Suprapubic skin (tissue), 4 donors: ENCODE measurements at places on chromosomes 5 and 9.

DNA sequence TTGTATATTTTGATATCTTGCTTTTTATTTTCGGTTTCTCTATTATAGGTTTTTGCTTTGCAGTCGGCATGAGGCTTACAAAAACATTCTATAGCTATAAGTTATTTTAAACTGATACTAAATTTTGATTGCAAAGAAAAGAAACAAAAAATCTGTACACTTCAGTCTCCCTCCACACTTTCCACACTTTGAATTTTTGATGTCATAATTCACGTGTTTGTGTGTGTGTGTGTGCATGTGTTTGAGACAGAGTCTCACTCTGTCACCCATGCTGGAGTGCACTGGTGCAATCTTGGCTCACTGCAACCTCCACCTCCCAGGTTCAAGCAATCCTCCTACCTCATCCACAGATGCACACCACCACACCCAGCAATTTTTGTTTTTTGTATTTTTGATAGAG lies 124.9 kb downstream of the MRPS30 start:
- DNase-seq: no peak

DNA sequence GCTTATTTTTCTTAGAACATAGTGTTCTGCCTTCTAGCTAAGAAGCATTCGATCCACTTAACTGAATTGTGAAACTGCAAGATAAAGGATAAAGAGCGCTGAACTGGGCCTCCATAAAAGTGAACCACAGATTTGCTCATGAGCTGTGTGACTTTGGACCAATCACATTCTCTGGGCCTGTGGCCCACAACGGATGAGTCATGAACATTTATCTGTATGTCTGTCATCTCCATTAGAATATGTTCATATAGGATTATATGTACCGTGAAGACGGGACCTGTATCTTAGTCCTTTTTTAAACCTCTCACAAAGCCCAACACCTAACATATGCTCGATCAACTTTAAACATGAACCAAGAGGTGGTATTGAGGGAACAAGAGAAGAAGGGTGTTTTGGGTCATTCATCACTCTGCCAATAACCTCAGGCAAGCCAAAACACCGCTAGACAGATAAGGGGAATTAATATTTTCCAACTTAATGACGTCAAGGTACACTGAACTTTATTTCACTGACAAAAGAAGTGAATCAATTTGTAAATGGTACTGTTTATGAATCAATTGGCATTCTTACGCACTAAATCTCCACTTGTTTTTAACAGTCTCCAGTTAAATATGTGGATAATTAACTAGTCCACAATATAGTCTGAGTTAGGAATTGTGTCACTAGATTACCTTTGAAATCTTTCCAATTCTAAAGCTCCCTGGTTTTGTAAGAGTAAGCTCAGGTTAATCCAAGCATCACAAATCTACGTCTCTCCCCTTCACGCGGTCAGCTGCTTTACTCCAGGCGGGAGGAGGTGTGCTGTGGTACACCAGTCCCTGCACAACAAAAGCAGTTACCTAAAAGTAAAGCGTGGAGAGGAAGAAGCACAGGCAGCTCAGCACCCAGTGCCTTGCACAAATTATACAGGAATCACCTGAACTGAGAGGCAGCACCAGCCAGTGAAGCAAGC lies 1.6 kb downstream of the TMEM245 start:
- DNase-seq: no peak

DNA sequence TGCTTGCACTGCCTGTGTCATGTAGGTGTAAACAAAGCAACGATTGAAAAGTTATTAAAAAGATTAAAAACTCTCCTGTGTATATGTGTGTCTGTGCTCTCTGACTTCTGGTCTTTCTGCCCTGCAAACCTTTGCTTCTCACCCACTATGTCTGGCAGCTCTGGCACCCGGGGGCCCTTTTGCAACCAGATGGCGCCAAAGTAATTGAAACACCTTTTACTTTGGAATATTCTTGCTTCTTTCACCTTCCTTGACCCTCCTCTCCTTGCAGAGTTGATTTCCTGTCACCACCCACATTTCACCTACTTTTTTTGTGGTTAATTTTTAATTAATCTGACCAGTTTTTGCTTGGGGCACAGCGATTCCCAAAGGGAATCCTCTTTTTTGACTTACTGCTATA lies 275.5 kb downstream of the ARHGEF28 start:
- DNase-seq: no peak

DNA sequence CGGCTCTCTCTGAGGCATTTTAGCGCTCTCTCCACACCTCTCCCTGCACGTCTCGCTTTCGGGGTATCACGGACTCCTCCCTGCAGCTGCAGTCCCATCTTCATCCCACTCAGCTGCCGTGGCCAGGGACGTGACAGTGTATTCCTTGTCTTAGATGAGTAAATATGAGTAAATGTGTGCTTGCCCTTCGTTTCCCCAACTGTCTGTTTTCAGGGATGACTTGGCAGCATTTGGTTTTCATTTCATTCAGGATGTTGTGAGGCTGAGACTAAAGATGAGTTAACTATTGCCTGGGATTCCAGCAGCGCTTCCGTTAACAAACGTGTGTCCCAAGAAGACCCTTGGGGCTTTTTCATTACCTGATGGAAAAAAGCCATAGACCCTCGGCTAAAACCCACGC lies 29.5 kb downstream of the GDNF start:
- no peak for DNase-seq

DNA sequence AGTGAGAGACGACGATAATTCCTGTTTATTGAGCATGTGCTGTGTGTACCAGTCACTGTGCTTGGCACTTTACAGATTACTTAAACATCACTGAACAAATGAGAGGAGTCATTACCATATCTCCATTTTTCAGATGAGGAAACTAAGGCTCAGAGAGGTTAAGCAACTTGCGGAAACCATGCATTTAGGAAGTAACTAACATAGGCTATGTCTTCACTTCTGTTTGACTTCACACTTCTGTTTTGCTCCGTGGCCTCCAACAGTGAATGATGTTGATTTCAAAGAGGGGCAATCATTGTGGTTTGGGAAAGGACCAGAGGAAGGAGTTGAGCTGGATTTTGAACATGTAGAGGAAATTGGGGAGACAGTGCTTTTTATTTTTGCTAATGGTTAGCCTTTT lies 16.7 kb downstream of the GCNT1 start:
- no peak for DNase-seq

DNA sequence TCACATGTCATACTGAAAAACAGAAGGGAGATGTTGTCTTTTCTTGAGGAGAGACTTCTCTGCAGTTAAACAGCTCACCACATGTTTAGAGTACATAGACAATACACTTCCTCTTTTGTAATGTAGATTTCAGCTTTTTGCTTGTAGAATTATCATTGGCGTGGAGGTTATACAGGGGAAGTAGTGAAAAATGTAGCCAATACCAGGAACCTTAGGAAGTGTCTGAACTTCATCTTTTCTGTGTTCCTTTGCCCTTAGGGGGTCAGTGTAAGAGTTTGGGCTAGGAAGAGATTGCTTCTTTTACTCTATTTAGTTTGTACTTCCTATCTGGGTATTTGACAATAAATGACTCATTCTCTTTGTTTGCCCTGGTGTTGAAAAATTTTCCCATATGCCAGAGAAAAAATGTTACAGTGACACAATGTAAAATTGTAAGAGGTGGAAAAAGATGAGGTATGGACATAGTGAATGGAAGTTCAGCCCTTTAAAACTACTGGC lies 21.0 kb upstream of the CDKN2B start:
- no peak for DNase-seq

- no peak for DNase-seq
These were observed 15.1 kb downstream of the ADRB2 start for GRCh38 chr5:148841519-148841918.

DNA sequence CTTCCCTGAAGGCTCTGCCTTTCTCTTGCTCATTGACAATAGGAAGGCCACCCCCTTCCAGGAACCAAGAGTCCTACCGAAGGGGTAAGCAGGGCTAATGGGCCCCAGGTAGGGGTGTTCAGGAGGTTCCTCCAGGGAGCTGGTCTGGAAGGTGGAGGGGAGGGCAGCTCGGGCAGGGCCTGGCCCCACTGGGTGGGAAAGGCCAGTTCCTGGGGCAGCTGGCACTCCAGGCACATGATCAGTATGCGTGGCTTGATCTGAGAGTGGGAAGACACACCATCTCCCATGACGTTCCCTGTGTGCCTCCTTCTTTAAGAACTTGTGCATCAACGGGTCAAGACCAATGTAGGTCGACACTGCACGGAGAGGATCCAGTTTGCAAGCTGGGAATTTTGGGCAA lies 149.8 kb downstream of the PHF2 start:
- DNase-seq: no peak

- DNase-seq: no peak
These were observed 43.5 kb downstream of the SH3PXD2B start for GRCh38 chr5:172410662-172411483.

- DNase-seq: no peak
These were observed 449.0 kb downstream of the CYLC2 start for GRCh38 chr9:103444176-103444575.

GRCh38 chr9:13569602-13570067 lies 290.1 kb upstream of the MPDZ start:
- no peak for DNase-seq

DNA sequence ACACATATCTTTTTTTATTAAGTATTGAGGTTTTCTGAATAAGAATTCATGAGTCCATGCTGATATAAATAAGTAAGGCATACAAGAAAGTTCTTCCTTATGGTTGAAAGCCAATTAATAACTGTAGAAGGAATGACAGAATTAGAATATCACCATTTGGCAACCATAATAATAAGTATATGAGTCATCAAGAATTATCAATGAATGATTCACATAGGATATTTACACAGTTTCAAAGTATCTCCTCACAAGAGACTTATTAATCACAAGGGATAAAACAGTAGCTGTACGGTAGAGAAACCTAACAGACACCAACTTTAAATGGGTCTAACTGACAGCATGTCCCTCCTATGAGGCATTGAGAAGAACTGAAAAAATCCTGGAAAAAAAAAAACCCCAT lies 161.6 kb downstream of the NR3C1 start:
- DNase-seq: no peak

GRCh38 chr9:136927343-136928271 lies 16.9 kb downstream of the FBXW5 start:
- no peak for DNase-seq

DNA sequence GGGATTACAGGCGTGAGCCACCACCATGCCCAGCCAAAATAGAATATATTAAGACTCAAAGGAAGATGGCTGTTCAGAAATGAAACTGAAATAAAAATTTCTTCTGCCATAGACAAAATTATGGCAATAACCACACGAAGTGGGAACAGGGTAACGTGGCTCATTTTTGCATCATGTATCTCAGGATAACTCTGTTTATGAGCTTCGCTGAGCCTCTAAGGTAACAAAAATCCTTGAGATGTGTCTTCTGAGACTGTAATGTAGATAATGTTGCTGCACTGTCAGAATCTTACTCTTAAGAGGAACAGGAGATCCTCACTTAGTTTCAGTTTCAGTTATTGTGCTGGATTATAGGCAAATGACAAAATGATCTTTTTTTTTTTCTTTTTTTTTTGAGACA lies 153.8 kb downstream of the GOLPH3 start:
- DNase-seq: no peak

- no peak for DNase-seq
These were observed 116.6 kb downstream of the ADGRV1 start for GRCh38 chr5:90675222-90675621.

DNA sequence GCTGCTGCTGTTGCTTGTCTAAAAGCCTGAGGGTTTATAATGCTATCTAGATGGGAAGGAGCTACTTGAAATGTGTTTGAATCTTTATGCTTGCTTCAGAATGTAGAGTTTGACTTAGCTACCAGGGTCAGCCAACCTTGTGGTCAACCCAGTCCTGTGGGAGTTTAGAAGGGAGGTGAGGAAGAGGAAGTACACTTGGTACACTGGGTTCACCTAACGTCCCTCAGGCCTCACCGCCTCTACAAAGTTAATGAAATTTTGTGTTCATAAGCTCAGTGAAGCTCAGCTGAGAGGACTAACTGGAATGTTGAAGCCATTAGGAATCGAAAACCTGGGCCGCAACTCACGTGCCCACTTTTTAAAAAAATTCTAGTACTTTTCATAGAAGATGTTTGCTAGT lies 10.7 kb downstream of the IQGAP2 start:
- no peak for DNase-seq

- DNase-seq: no peak
These were observed 12.5 kb upstream of the SHOC1 start for GRCh38 chr9:111807197-111807596.

DNA sequence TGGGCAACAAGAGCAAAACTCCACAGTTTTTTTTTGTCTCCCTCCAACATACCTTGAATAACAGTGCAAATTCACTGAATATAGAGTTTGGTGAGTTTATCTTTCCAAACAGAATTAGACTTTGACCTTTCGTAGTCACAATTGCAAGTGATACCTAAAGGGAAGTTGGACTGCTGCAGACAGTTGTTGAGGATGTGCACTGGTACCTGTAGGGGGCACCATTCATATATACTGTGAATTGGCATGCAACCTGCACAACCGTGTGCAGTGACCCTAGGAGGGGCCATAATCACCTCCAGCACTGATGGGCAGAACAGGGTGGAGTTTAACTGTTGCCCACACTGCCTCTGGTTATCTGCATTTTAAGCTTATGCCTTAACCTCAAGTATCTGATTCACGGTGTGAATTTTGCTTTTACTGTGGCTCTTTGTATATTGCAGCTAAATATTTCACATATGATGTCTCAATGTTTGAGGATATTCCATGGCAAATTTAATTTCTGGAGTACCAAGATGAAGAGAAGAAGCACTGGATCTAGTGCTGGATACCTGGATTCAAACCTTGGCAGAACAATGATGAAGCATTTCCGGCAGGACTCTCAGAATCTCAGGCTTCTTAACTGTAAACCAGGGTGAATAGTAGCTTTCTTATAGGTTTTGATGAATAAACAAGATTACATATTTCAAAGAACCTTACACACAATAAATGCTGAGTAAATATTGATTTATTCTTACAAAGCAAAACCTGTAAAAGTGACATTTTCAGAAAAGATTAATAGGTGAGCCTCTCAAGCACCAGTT lies 144.3 kb downstream of the ACTBL2 start:
- no peak for DNase-seq

- DNase-seq: no peak
These were observed 164.1 kb downstream of the ASTN2 start for GRCh38 chr9:117250610-117251215.

GRCh38 chr5:33781286-33781685 lies 110.5 kb downstream of the ADAMTS12 start:
- no peak for DNase-seq

DNA sequence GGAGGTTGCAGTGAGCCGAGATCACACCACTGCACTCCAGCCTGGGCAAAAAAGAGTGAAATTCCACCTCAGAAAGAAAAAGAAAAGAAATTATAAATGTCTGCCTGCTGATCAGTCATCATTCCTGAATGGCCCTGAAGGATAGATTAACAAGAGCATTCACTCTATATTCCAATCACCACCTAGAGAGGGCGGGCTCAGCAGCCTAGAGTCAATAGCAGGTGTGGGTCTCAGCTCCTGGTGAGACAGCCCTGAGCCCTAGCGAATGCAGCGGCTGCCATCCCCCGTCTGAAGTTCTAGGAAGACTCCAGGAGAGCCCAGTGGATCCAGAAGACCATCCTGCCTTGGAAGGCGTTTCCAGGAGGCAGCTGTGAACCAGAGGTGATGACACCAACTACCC lies 12.0 kb downstream of the FBP1 start:
- DNase-seq: no peak

GRCh38 chr9:75142202-75142601 lies 53.9 kb downstream of the OSTF1 start:
- no peak for DNase-seq

GRCh38 chr5:179668391-179668790 lies 12.4 kb downstream of the CBY3 start:
- DNase-seq: no peak
